ENCODE measurements at places on chromosomes 16 and 17.

GRCh38 chr16:71254832-71255525 is 24.5 kb upstream of the HYDIN start:
- no peak for DNase-seq

GRCh38 chr17:57221366-57222350 is 34.7 kb upstream of the MSI2 start:
- no peak for DNase-seq

DNA sequence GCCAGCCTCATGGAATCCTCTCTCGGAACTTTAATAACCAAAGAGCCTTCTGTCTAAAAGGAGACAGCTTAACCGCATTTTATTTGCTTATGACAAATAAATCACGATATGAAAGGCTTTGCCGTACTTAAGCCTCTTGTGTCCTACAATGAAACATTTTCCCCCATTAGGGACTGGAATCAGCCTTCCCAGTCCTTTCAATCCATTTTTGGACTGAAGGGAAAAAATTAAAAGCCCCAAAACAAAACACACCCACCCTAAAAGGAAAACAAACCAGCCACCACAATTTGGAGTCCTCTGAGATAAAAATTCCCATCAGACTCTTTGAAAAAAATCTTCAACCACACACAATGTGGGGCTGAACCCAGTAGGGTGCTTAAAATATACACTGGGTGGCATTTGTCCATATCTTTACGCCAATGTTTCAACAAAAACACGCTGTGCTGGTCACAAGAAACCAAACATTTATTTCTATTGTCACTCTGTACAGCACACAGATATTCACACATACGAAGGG is 3.0 kb downstream of the HOXB4 start:
- DNase-seq = no peak

DNA sequence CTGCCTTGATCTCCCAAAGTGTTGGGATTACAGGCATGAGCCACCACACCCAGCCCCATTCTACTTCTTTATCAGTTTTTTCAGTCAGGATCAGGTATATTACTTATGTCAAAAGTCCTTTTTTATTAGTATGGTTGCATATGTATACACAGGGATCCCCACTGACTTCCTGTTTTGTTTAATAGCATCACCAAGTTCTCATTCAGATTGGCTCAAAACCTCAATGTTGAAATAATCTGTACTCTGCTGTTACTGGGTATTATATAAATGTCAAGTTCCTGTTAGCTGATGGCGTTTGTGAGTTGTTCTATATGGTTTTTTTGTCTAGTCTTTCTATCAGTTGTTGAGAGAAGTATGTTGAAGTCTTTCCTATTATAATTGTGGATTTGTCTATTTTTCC is 168.5 kb downstream of the BCAS3 start:
- no peak for DNase-seq

GRCh38 chr17:55833306-55833705 is 82.5 kb downstream of the PCTP start:
- no peak for DNase-seq

- peak; percentile 83 for DNase-seq
Observed at GRCh38 chr17:40177275-40177874, at the start of gene RAPGEFL1. Gene RAPGEFL1 (plus strand): TSS chr17:40177470. CDS start chr17:40177862, 392 bp downstream.

DNA sequence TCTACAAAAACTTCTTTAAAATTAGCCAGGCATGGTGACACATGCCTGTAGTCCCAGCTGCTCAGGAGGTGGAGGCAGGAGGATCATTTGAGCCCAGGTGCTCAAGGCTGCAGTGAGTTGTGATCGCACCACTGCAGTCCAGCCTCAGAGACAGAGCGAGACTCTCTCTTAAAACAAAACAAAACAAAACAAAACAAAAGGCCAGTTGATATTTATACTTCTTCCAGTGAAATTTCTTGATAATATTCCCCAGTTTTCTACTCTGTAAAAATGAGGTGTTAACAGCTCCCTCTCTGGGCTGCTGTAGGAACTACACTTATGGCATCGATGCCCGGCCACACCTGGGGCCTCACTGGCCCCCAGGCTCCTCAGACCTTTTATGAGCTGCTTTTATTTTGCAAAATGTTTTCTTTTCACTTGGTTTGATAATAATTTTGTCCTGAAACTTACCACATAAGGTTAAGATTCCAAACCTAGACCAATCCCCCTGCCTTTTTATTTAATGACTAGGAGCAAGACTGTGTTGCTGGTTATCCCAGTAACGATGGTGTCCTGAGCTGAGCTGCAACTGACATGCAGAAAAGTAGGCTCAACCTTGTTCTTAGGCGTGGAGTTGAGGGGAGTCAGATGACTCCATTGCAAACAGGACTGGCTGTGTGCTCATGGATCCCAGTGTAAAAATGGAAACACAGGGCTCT is 17.6 kb downstream of the MAPK8IP3 start:
- peak; percentile 16 for DNase-seq

DNA sequence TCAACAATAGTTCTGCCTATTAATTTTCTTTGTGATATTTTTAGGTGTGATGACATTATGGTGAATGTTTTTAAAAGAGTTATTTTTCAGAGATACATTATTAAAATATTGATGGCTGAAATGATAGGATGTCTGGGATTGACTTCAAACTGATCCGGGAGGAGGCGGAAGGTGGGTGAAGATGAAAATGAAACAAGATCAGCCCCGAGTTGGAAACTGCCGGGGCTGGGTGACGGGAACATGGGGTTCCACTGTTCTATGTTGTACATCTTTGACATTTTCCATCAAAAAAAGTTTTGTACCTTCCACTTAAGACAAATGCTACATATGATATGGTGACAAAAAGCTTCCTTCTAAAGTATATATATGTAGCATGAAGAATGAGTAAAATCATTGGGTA is 336.9 kb downstream of the XYLT1 start:
- DNase-seq = no peak

- no peak for DNase-seq
Observed at GRCh38 chr16:74626741-74627416, 20.0 kb upstream of the GLG1 start.

DNA sequence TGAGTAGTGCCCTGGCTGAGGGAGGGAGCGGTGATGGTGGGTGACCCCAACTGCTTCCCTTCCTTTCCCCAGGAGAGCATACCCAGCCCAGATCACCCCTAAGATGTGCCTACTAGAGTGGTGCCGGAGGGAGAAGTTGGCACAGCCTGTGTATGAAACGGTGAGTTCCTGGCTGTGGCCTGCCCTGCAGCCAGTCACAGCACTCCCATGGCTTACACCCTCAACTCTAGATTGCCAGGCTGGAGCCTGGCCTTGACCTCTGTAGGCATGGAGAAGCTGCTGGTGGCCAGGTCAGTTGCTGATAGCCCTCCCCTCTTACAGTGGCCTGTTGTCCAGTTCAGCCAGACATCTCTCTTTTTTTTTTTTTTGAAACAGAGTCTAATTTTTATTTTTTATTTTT is 8.6 kb upstream of the NFATC3 start:
- DNase-seq = no peak

DNA sequence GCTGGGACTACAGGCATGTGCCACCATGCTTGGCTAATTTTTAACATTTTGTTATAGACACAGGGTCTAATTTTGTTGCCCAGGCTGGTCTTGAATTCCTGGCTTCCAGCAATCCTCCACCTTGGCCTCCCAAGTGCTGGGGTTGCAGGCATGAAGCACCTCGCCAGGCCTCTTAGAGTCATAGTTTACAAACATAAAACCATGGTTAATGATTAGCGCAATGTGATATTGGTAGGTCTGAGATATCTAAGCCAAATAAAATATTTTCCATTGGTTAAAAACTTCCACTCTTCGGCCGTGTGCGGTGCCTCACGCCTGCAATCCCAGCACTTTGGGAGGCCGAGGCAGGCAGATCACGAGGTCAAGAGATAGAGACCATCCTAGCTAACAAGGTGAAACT is 16.6 kb downstream of the TXNDC11 start:
- no peak for DNase-seq

GRCh38 chr17:40448639-40449261 is 5.5 kb downstream of the IGFBP4 start:
- no peak for DNase-seq

GRCh38 chr17:62675701-62676100 is 48.2 kb downstream of the MRC2 start:
- DNase-seq = no peak

DNA sequence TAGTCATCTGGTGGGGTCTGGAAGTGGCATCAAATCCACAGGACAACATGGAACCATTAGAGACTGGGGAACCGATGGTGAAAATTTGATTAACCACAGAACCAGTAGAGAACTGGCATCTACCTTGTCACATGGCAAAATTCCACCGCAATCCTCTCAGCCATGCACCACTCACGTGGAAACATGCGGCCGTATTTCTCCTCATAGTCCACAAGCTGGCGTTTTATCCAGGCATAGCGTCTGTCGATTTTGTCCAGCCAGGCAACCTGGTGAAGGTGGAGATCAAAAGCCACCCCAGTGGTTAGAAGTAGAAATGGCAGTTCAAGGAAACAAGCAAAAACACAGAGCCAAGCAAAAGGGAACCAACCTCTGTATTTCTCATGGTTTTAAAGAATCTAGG is 87.6 kb downstream of the VPS53 start:
- DNase-seq = no peak

- DNase-seq = no peak
Observed at GRCh38 chr17:61955619-61956018, 27.8 kb upstream of the INTS2 start.

DNA sequence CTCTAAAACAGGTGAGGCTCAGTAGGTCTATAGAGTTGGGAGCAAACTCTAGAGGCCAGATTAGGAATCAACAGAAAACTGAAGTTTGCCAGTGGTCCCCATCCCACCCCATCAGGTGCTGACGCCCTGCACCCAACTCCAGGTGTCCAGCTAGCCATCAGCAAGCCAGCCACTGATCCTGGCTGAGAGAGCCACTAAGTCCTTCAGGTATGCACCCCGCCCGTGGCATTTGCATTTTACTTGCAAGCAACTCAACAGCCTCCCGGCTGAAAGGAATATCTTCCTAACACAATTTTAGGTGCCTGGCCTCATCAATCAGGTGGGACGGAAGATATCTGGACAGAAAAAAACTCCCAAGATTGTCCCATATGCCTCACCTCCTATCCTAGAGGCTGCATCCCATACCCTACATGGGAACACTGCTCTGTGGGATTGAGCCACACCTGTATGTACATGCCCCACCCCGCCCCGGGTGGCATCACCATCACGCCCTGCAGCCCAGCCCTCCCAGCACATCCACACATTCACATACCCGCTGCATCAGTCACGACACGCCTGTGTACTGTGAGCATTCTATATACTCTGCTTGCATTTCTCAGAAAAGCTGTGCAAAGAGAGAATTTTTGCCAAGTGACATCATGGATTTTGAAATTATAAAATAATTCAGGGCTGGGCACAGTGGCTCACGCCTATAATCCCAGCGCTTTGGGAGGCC is 8.3 kb downstream of the OTOP3 start:
- DNase-seq = no peak

DNA sequence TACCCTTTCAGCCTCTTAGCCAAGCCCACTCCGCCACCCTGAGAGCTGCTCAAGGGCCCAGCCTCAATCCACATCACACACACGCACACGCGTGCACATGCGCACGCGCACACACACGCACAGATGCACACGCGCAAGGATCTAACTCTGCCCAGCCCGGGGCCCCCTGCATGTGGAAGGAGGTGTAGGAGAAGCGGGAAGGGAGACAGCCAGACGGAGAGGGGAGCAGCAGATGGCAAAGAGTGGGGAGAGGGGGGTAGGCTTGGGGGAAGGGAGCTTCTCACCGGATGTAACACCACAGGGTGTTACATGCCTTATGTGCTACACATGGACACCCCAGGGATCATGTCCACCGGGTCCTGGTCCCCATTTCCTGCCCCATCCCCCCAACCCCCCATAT is 15.3 kb downstream of the DLG4 start:
- no peak for DNase-seq

DNA sequence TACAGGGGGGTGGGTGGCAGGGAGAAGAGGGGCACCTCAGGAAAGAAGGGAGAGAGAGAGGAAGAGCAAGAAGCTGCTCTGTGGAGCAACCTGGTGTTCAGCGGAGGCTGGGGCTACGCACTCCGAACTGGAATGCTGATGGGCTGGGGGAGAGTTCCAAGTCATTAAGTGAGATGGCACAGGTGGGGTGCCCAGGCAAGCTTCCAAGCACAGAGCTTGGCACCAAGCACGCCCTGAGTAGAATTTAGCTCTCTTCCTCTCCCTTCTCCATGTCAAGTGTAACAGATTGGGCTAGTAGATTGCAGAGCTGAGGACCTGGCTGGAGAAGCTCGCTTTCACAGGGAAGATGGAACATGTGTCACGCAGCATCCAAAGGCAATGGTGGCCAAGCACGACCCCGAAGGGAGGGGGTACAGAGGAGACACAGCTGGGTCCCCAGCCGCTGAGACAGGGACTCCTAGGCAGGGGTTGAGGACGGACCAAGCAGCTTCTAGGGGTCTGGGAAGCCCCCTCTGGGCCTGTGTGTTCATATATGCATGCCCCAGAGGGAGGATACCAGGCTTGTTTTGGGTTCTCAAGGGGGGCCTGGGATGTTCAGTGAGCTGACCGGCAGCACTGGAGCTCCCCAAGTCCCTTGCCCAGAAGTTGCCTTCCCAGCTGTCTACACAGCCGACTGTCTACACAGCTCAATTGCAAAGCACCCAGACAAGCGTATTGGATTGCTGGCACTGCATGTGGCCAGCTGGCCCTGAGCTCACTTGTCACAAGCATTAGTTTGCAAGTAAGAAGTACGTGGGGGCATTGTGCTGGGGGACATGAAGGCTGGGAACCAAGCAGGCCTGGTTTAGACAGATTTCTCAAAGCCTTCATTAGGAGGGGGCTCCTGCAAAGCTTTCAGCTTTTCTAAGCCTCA is 247.8 kb downstream of the ENGASE start:
- no peak for DNase-seq

DNA sequence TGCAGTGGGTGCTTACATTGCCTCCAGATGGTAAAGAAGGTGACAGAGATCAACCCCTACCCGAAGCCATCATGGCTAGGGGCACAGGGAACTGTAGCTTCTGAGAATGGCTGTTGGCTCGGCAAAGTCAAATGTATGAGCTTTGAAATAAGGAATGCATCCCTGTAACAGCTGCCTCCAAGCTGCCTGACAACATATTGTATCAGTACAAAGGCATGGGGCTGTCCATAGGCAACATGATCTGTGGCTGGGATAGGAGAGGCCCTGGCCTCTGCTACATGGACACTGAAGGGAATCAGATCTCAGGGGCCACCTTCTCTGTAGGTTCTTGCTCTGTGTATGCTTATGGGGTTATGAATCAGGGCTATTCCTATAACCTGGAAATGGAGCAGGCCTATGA is 119.2 kb upstream of the NETO2 start:
- no peak for DNase-seq

- no peak for DNase-seq
Observed at GRCh38 chr17:52178012-52178411, 19.5 kb upstream of the CA10 start.

GRCh38 chr16:50304467-50305440 is 38.4 kb downstream of the ADCY7 start:
- no peak for DNase-seq

DNA sequence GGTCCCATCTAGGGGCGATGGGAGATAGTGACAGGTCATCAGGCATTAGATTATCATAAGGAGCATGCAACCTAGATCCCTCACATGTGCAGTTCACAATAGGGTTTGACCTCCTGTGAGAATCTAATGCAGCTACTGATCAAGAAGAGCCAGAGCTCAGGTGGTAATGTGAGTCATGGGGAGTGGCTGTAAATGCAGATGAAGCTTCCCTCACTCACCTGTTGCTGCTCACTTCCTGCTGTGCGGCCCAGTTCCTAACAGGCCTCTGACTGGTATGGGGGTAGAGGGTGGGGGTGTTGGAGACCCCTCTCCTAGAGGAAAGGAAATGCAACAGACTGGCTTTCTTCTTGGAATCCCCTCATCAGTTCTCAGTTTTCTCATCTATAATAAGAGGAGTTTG is 131.4 kb downstream of the CA10 start:
- DNase-seq = no peak

Measured in activated naive CD8-positive, alpha-beta T cell treated with anti-CD3 and anti-CD28 coated beads for 36 hours (primary cell).